ENCODE measurements at places on chromosomes 13 and 19. TPM values are rescaled to one million over a fixed set of nuclear protein-coding genes. Genes with fewer than 3 reads are reported as not detected.

DNA sequence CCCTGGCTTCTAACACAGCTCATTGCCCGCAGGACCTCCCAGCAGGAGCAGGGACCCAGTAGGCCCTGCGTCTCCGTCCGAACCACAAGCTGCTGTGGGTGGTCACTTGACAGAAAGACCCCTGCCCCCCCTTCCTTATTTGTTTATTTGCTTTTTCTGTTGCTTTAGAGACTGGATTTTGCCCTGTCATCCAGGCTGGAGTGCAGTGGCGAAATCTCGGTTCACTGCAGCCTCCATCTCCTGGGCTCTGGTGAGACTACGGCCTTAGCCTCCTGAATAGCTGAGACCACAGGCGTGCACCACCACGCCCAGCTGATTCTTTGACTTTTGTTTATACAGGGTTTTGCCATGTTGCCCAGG, 7.6 kb upstream of the PTBP1 start:
- no peak for DNase-seq

DNA sequence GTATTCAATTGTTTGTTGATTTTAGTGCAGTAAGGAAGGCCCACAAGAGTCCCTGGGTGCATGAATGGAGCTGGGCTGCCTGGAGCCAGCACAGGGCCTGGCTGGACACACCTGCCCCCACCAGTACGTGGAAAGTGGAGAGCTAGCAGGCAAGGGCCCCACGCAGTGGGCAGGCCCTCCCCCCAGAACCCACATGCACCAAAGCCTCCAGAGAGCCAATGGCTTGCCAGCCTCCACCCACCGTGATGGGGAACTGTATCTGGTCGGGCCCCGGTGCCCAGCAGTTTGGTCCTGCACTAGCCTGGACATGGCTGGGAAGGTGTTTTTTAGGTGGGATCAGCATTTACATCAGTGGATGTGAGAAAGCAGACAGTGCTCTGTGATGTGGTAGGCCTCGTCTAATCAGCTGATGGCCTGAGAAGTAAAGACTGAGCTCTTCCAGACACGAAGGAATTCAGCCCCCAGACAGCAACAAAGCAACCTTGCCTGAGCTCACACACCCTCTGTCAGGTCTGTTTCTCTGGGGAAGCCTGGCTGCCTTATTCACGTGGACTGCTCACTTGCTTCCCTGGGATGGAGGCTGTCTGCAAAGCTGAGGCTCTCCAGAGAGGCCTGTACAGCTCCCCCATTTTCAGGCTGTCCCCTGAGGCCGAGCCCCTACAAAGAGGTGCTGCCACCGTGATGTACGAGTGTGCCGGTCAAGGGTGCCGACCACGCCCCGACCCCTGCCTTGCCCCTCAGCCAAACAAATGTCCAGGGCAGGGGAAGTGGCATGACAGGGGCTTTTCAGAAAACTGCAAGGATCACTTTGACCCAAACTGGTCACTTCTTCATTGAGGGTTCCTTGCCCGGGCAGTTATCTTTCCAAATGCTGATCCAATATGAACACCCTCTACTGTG, 27.5 kb downstream of the RAB20 start:
- no peak for DNase-seq

DNA sequence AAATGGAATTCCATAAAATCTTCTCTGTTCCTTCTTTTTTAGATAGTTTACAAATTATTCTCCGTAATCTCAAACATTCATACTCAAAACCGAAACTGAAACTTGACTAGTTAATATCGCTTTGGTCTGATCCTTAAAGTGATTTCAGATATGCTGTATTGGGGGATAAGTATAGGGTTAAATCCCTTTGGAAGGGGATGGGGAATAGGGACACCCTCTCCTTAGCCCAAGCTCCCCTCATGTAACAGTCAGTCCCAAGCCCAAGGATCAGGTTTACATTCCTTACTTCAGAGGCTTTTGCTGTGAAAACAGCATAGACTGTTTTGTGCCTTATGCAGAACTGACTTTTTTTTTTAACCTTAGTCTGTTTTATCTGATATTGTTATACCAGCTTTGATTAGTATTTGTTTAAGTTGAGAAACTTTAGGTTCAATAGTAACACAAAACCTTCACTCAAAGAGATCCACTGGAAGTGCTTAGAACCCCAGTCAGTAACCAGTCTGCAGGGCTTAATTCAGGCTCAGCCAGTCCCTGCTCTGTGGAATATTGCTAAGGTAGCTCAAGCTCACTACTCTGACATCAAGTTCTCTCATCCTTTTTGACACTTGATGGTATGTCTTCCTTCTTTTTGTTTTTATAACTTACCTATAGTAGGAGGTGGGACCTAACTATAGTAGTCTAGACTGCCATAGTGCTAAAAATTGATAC, 10.5 kb downstream of the CDADC1 start:
- no peak for DNase-seq

GRCh38 chr19:50844296-50844935, 10.3 kb upstream of the KLK3 start:
- no peak for DNase-seq

Gene RRAS
- total RNA-seq: 5.5 TPM

Gene CXCL17
- not detected for total RNA-seq

Gene RFPL4A
- total RNA-seq: not detected

DNA sequence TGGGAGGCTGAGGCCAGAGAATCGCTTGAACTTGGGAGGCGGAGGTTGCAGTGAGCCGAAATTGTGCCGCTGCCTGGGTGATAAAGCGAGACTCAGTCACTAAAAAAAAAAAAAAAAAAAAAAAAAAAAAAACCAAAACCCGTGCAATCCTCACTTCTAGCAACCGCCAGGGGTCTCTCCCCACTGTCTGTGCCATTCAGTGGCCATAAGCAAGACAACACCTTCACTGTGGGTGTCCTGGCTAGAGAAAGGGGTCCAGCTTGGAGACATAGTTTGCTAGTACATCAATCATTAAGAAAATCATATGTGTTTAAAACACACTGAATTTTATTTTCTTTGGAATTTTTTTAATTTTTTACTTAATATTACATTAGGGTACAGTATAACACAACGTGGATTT, 68.2 kb downstream of the RASL11A start:
- peak; percentile 79 for DNase-seq

GRCh38 chr19:51469629-51470028, 8.7 kb upstream of the CEACAM18 start:
- DNase-seq: no peak

DNA sequence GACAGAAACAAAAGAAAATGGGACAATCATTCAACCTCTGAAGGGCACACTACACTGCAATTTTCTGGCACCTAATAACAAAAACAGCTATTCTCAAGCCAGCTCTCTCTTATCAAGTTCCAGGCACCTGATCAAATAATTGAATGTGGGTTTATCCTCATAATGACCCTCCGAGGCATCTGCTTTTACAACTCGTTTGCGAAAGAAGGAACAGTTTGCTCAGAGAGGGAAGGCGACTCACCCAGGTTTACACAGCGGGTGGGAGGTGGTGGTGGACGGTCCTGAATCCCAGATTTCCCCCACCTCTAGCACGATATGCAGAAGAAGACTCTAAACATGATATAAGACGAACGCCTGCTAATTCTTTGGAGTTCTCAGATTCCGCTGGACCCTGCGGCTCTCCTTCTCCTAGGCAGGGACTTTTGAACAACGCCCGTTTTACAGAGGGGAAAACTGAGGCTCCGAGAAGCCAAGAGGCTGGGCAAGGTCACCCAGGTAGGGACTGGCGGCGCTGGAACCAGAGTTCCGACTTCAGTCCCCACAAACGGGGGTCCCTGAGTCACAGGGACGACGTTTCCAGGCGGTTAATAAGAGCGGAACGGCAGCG, 641 bp downstream of the SGTA start:
- no peak for DNase-seq

- DNase-seq: no peak
These were observed 210.9 kb downstream of the FGF14 start for GRCh38 chr13:102190930-102191329.

Gene LAIR1
- total RNA-seq: 3.9 TPM

DNA sequence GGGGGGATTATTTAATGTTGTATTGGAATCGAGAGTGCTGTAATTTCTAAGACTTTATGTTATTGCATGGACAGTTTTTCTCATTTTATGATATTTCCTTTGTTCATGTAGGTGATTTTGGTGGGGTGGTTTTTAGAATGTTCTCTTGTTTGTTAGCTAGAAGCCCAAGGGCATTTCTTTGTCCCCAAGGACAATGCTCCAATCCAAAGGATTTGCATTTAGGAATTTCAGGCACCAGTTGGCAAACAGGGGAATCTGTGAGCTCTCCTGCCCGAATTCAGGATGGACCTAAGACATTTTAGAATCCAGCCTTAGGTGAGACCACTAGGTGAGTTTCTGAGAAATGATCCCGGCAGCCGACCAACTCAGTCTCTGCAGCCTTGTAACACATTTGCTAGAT, 324.9 kb downstream of the KCNRG start:
- no peak for DNase-seq

Gene NLRP4
- 4.0 TPM for total RNA-seq

Gene IGSF23
- total RNA-seq: not detected

Gene CCDC70
- not detected for total RNA-seq

Gene ZBTB32
- not detected for total RNA-seq

- DNase-seq: peak; percentile 10
These were observed 32.1 kb downstream of the SMAD9 start for GRCh38 chr13:36887758-36888521.

Gene ZIC5
- not detected for total RNA-seq

DNA sequence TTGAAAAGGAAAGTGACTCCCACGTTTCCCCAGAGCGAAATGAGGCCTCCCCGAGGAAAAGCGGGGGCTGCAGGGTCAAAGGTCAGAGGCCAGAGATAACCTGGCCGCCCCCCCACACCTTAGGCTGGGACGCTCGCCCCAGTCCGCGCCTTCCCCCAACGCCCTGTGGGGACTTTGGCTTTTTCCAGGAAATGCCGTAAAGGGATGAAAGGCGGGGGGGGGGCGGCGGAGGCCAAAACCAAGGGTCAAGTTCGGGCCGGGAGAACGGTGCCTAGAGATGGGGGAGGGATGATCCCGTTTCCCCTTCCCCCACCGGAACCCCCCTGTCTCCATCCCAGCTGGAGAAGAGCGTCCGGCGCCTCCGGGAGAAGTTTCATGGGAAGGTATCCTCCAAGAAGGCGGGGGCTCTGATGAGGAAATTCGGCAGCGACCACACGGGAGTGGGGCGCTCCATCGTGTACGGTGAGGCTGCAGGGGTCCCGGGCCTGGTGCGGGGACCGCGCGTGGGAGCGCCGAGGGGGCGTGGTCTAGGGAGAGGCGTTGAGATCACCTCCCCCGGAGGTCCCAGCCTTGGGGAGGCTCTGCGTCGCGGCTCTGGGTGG, 575 bp downstream of the SHFL start:
- DNase-seq: no peak

DNA sequence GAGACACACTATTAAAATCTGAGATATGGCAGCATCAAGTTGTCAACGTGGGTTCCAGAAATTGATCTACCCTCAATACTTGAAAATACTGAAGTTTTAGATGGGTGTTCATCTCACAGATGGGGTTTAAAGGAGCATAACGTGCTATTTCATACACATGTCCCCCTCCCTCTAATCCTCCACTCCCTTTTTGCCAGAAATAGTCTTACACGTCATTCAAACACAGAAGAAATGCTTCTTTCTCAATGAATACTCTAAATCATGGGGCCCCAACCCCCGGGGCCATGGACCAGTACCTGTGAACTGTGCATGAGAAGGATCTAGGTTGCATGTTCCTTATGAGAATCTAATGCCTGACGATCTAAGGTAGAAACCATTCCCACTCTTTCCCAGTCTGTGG, 19.6 kb downstream of the KLF12 start:
- DNase-seq: no peak

DNA sequence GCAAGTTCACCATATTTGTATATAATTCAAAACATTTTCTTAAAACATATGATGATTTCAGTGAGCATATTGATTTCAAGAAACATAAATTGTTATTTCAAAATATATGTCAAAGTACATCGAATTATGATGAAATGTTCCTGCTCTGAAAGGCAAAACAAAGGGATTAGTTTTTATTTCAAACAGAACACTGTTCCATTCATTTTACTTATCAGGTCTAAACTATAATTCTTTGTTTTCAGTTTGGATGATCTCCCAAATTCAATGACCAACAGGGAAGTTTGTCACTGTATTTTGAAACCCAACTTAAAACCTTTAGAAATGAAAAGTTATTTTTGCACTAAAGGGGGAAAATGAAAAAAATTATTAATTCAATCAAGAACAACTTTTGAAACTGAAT, 610.2 kb downstream of the SLITRK1 start:
- DNase-seq: no peak

- DNase-seq: no peak
These were observed 16.3 kb downstream of the IL17D start for GRCh38 chr13:20719783-20720182.

Gene PRODH2
- total RNA-seq: not detected

Gene WDR87
- total RNA-seq: 0.09 TPM

- DNase-seq: no peak
These were observed 85.7 kb upstream of the SERP2 start for GRCh38 chr13:44287958-44288357.

DNA sequence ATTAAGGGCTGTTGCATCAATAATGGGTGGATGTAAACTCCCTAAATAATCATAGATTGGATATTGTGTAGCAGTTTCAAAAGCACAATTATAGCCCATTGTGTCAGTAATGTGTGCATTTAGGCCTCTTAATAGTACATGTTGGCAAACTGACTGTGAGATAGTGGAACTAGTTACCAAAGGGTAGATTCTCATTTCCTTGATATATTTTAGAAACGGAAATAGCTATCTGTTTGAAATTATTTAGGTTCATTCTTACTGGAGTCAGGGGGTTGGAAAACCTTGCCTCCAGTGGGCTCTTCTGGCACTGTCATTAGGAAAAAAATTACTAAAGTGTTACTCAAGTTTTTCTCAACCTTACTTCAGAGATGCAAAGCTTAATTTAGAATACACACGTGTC, 1074.9 kb downstream of the PCDH17 start:
- no peak for DNase-seq

- DNase-seq: peak; percentile 48
These were observed 2.7 kb downstream of the RFX1 start for GRCh38 chr19:14003251-14004055.

Gene MISP3
- total RNA-seq: 3.9 TPM

Gene LENG8
- total RNA-seq: 137 TPM

DNA sequence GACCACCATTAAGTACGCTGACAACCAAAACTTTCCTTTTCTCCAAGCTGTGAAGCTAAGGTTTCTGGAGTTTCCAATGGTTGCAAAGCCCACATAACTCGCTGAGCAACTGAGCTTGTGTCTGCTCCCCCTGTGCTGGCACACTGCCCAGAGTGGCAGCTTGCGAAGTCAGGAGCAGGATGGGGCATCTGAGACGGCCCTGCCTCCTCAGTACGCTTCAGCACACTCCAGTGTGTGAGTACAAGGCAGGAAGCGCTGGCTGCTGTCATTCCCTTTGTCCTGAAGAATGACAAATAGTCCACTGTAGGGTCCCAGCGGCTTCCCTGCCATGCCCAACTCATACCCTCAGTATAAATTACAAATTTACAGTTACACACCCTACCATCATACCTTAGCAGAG, 51.5 kb downstream of the SKA3 start:
- no peak for DNase-seq

Gene MEIS3
- 0.79 TPM for total RNA-seq

Data from OCI-LY7 (cell line).